ENCODE measurements at places on chromosomes 12 and 14.

- DNase-seq: no peak
Measured at GRCh38 chr12:12713932-12714275, 3.3 kb upstream of the CDKN1B start.

- no peak for DNase-seq
Measured at GRCh38 chr14:69682136-69682535, 70.7 kb downstream of the SUSD6 start.

DNA sequence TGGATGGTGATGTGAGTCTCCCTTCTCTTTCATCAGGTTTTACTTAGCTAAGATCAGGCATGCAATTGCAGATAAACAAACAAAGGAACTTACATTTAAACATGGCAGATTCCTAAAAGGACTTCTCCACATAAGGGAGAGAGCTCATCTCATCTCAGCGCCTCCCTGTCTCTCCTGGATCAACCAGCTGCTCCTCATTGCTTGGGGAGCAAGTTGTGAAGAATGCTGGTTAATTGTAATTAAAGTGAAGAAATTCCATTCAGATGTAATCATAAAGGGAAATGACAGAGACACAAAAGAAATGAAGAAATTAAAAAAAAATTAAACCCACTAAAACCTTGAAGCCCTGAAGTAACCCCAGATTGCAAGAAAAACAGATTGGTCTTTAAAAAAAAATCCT lies 104.4 kb upstream of the DIO2 start:
- no peak for DNase-seq

DNA sequence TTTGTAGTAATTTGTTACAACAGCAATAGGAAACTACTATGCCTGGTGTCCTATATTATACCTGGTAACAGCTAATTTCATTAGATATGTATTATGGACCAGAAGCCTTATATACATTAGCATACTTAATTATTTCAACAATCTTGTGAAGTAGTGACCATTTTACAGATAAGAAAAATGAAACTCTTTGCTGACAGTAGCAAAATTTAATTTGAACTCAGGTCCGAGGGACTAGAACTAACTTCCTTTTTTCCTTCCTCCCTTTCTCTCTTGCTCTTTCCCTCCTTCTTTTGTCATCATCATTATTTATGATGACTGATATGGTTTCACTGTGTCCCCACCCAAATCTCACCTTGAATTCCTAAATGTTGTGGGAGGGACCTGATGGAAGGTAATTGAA lies 482.0 kb downstream of the SNAPC1 start:
- DNase-seq: no peak

DNA sequence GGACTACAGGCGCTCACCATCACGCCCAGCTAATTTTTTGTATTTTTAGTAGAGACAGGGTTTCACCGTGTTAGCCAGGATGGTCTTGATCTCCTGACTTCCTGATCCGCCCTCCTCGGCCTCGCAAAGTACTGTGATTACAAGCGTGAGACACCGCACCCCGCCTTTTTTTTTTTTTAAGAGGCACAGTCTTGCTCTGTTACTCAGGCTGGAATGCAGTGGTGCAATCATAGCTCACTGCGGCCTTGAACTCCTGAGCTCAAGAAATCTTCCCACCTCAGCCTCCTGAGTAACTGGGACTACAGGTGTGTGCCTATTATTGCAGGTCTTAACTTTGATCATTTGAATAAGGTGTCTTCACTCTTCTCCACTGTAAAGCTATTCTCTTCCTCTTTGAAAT lies 5.3 kb upstream of the GLTP start:
- DNase-seq: no peak
